ENCODE measurements at places on chromosomes 16 and 17. TPM values are rescaled to one million over a fixed set of nuclear protein-coding genes. Genes with fewer than 3 reads are reported as not detected.

The MT1A gene
- total RNA-seq = not detected

The ZP2 gene
- total RNA-seq = not detected

The PSMC3IP gene
- total RNA-seq = 22.7 TPM

The TMEM238L gene
- not detected for total RNA-seq

The MYH13 gene
- total RNA-seq = not detected

The SPNS2 gene
- total RNA-seq = 0.98 TPM

The CIBAR2 gene
- not detected for total RNA-seq

The TVP23A gene
- total RNA-seq = 3.1 TPM

The MYH3 gene
- 0.99 TPM for total RNA-seq

The HOXB6 gene
- total RNA-seq = not detected
